ENCODE measurements at places on chromosomes 2 and 18. TPM values are rescaled to one million over a fixed set of nuclear protein-coding genes. Genes with fewer than 3 reads are reported as not detected.

DNA sequence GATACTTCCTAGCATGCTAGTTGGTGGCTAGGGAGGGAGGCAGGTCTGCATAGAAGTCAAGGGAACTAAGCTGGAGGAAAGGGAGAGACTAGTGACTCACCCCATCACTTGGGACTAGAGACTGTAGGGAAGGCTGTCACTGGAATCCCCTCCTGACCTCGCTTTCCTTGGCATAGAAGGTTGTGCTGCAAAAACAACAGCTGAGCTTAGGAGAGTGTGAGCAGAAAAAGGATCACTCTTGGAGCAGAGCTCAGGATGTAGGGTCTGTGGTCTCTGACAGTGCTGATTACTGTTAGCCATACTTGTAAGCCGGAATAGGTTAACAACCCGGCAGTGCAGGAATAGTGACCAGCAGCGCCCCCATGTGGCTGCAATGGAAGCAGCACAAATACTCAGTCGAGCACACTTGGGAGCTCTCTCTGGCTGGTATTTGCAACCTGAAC lies 66.9 kb upstream of the SMAD2 start:
- DNase-seq, result no peak

- no peak for DNase-seq
These were observed 195.7 kb downstream of the SMAD7 start for GRCh38 chr18:48754993-48755473.

DNA sequence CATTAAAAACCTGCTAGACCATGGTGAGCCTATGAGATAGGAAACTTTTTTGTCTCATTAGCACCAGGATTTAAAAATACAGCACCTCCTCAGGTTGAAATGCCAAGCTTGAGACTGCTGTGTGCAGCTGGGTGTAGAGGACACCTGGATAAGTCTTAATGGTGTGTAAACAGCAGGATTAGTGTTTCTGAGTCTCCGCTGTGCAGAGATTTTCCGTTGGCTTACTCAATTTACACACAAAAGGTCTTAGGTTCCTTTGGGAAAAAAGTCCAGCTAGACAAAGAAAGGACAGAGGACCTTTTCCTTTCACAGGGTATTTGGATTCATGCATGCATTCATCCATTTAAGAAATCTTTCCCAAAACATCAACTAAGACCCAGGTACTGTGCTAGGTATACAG lies 168.1 kb downstream of the NRXN1 start:
- DNase-seq, result no peak

HOXD1 gene
- 0.19 TPM for total RNA-seq

DNA sequence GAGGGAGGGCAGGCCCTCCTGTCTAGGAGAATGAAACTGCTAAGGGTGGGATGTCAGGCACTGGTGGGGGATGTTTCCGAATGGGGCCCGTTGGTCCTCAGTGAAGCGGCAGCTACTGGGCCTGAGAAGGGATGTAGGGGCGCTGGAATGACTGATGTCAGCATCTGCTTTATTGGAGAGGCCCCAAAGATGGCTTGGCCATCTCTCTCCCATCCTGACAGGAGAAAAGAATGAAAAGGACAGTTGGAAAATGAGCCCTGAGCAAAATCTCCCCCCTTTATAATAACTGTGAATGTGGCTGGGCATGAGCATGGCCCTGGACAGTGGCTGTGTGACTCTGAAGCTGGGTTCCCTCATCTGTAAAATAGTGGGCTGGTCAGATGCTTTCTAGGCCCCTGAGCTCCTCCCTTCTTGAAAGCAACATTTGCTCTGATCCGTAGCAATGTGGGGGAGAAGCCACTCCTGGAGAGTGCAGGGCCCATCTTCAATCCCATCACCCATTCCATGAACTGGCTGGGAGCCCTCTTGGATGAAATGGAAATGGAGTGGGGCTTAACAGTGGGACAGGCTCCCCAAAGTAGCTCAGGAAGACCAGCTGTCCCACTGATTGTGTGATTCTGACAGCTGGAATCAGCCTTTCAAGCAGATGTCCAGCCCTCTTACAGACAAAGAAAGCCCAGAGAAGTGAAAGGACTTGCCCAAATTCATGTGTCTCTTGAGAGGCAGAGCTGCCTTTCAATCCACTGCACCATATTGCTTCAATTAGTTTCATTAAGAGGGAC lies 232.7 kb upstream of the SMAD2 start:
- DNase-seq, result no peak

PPP1R1C gene
- total RNA-seq, result 9.2 TPM

CFAP53 gene
- total RNA-seq, result 0.19 TPM

DNA sequence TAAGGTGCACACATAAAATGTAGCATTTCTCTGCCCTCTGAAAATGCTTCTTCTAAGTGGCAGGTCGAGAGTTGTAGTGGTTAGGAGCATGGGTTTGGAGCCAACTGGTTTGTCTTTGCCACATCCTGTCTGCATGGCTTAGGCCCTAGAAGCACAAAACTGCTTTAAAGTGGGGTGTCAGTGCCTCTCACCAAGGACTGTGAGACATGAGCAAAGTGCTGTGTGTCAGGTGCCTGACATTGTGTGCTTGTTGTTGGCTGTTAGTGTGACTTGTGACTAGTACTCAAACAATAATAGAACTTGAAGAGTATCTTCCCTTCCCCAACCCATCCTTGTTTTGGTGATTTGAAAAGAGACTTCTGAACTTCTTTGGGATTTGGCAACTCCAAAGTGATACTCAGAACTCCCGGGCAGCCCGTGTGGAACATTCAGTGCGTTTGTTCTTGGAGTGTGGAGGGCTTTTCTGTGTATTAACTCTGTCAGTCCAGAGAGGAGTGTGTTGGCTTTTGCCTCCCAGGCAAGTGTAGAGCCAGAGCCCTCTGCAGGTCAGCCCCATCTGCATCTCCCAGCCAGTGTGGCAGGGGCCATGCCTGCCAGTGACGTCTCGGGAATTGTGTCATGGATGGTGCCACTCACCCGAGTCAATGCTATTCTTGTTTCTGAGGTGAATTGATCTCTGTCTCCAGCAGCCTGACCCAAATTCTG lies 5.0 kb downstream of the MGAT5 start:
- no peak for DNase-seq

TUBA4A gene
- 146 TPM for total RNA-seq

- DNase-seq, result no peak
These were observed 260.5 kb downstream of the CCDC85A start for GRCh38 chr2:56444339-56444738.

DNA sequence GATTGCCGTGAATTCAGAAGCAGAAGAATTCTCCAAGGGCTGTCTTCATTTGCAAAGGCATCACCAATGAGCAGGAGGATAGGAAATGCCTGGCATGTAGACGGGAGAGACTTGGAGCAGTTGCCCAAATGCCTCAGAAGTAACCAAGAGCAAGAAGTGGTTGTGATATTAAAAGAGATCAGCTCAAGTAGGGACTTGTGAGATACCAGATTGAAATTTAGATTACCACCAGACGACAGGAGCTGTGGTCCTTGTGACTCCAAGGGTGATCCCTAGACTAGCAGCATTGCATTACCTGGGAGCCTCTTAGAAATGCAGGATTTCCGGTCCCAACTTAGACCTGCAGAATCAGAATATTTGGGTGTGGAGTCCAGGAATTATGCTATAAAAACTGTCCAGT lies 228.6 kb upstream of the EPAS1 start:
- no peak for DNase-seq

DNA sequence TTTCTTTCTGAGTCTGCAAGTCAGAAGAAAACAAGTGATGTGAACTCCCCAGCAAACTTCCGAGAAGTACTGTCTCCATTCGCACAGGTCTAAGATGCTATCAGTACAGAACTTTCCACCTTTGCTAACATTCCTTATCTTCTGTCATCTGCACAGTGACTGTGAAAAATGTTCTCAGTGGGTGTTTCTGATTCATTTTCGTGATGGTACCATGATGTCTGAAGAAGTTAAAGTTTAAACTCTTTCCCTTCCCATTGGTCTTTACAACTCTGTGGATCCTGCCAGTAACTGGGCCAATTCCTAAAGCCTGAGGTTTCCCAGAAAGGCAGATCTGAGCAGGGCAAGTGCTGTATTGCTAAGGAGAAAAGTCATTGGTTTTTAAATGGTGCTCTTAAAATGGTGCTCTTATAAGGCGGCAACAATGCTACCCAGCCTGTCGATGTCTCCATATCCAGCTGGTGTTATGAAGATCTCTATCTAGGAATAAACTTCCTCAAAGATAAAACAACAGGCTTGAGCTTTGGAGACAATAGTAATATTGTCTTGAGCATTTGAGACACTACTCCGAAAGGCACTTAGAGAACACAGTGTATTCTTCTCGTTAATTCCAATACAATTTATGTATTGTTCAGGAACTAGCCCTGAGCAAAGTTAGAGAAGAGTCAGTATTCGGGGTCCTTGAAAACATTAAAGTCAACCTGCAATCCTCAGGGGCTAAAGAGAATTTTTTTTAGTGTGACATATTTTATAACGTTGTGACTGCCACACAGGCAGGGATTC lies 232.3 kb downstream of the OSR1 start:
- no peak for DNase-seq

DNA sequence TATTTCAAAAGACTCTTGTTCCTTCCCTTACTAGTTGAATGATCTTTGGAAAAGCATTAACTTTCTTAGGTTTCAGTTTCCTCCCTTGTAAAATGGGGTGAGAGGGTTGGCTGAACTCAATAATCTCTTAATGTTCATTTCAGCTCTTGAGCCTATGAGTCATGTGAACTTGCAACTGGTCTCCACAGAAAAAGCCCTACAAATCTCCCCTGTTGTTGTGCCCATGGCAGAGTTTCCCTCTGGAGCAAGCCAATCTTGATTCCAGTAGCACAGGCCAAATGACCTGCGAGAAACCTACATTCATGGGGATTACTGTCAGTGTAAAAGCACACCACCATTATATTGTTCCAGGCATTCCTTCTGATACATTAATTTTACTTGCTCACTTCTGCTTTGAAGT lies 388.9 kb downstream of the ALK start:
- no peak for DNase-seq

LHCGR gene
- not detected for total RNA-seq

DNA sequence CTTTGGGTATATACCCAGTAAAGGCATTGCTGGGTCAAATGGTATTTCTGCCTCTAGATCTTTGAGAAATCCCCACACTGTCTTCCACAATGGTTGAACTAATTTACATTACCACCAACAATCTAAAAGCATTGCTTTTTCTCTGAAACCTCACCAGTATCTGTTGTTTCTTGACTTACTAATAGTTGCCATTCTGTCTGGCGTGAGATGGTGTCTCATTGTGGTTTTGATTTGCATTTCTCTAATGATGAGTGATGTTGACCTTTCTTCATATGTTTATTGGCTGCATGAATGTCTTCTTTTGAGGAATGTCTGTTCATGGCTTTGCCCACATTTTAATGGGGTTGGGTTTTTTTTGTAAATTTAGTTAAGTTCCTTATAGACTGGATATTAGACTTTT lies 382.6 kb upstream of the ZNF804A start:
- DNase-seq, result no peak

RNF103 gene
- total RNA-seq, result 19.7 TPM

- DNase-seq, result no peak
These were observed 381.4 kb downstream of the TNS1 start for GRCh38 chr2:217621391-217621801.

DPYSL5 gene
- not detected for total RNA-seq

- no peak for DNase-seq
These were observed 200.9 kb upstream of the MEIS1 start for GRCh38 chr2:66233981-66234380.

DNA sequence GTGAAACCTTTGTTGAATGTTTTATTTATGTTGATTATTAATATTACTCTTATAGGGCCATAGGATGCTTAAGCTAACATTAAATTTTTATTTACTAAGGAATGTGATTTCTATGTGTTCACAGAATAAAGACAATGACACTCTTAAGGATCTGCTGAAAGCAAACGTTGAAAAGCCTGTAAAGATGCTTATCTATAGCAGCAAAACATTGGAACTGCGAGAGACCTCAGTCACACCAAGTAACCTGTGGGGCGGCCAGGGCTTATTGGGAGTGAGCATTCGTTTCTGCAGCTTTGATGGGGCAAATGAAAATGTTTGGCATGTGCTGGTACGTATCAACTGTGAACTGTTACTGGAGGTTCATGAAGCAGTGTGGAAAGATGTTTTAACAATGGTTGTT lies 20.4 kb downstream of the GORASP2 start:
- no peak for DNase-seq

DNA sequence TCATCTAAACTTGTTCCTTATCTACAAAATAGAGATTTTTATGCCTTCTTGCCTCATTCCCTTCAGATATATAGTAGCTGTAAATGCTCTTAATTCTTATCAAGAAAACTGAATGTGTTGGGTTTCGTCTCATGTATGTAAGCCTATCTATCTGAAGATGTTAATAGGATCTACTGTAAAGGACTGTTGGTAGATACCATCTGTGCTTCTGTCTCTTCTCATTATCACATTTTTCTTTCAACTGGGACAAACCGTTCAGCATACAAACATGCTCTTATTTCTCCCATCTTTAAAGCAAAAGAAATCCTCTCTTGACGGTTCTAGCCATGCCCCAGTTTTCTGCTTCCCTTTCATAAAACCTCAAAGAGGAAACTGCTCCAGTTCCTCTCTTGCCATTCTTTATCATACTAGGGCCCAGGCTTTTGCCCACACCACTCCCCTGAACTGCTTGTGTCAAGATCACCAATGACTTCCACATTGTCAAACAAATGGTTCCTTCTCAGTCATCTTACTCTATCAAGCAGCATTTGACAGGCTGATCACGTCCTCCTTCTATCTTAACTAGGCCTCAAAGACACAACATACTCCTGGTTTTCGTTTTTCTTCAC lies 88.7 kb downstream of the ARHGEF33 start:
- no peak for DNase-seq

CENPA gene
- total RNA-seq, result 3.4 TPM

CYRIA gene
- total RNA-seq, result 2.3 TPM

DNA sequence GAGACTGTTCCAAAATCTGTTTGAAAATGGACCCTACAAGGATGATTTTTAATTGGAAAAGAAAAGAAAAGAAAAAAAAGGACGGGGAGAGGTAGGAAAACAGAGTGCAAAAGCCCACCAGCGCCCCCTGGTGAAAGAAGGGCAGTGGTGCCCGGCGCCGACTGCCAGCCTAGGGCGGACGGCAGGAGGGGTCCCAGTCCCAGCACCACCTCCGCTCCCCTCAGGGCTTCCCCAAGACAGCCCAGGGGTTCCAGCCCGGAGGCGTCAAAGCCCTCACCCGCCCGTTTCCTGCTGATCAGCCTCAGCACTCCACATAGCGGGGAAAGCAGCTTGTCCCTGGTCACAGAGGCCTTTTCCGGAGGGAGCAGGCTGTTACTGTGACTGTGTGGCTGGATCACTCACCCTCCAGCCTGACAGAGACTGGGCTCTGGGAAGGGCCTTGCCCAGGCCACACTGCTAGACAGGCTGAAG lies 213.9 kb downstream of the TFCP2L1 start:
- no peak for DNase-seq
